ENCODE measurements at places on chromosomes 5 and 9.

DNA sequence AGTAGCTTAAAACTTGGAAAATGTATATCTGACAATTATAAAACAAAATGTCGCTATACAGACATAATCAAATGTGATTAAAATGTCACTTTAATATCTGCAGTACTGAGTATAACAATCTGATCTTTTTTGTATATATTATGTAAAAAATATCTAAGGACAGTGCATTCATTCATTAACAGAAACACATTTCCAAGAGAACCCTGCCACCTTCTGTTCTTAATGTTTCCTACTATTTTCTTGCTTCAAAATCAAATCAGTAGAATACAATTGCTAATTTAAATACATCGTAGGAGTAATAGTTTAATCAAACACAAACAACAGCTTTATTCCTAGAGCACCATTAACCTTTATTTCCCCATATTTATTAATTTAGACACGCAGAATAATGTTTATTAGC lies 142.6 kb upstream of the ST8SIA4 start:
- no peak for DNase-seq

GRCh38 chr5:137192293-137192743 lies 306.8 kb downstream of the SPOCK1 start:
- no peak for DNase-seq

GRCh38 chr5:83322273-83322924 lies 149.1 kb upstream of the VCAN start:
- DNase-seq, result no peak

- DNase-seq, result no peak
Measured at GRCh38 chr5:44345871-44346270, 43.3 kb downstream of the FGF10 start.

- no peak for DNase-seq
Measured at GRCh38 chr9:127679506-127679905, 27.3 kb upstream of the CFAP157 start.

DNA sequence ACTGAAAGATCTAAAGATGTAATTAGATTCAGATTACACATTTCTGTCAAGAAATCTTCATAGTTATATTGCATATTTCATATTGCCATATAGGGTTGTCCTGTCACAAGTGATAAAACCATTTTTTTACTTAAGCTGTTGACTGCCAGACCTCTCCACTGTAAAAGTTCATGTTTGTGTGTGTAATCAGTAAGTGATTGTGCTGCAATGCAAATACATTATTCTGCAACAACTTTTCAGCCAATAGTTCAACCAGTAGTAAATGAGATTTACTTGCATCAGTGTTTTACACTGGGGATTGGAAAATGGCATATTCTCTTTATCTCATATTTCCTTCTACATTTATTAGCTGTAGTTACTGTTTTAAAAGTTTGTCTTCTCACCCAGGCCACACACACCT lies 603.9 kb upstream of the RORB start:
- no peak for DNase-seq

DNA sequence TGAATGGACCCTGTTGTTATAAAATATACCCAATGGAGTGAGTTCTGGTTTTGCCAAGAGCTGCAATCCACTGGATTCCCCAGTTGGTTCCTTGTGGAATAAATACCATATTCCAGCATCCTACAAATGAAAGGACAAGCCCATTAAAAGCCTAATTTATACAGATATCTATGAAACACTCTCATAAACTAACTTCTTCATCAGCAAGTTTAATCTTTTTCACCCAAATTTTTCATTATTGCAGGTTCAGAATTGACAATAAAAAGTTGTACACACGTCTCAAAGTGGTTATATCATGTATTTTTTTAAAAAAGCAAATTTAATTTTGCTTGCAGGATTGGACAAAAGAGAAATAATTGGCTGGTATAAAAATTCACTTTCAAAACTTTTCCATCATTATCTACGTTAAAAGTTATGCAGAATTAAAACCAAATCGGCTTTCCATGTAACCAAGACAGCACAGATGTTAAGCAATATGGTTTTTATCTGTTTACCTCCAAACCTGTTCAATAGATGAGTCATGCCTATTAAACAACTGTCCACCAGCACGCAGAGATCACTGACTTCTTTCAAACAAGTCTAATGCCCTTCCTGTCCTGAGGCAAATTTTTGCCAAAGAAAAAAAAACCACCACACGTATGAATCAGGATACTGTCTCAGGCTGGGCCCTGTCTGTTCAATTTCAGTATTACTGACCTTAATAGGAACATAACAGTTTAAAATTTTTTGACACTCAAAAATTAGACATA lies 42.5 kb downstream of the CEMIP2 start:
- DNase-seq, result no peak

- no peak for DNase-seq
Measured at GRCh38 chr5:115330830-115331229, 34.4 kb upstream of the CCDC112 start.

DNA sequence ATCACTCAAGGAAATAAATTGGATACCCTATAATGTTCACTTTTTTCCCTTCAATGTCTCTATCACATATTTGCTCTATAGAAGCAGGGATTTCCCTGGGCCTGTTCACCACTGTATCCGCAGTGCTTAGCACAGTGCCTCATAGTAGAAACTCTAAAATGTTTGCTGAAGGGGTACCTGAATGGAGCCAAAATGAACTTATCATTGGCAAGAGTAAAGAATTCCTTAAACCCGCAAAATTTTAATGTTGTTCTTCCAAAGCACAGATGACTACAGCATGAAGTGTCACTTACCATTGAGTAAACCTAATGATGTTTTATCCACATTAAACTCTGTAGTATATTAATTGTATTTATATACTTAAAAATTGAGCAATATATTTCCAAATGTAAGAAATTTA lies 96.1 kb downstream of the JAKMIP2 start:
- no peak for DNase-seq

- DNase-seq, result no peak
Measured at GRCh38 chr5:83354958-83355357, 116.6 kb upstream of the VCAN start.

DNA sequence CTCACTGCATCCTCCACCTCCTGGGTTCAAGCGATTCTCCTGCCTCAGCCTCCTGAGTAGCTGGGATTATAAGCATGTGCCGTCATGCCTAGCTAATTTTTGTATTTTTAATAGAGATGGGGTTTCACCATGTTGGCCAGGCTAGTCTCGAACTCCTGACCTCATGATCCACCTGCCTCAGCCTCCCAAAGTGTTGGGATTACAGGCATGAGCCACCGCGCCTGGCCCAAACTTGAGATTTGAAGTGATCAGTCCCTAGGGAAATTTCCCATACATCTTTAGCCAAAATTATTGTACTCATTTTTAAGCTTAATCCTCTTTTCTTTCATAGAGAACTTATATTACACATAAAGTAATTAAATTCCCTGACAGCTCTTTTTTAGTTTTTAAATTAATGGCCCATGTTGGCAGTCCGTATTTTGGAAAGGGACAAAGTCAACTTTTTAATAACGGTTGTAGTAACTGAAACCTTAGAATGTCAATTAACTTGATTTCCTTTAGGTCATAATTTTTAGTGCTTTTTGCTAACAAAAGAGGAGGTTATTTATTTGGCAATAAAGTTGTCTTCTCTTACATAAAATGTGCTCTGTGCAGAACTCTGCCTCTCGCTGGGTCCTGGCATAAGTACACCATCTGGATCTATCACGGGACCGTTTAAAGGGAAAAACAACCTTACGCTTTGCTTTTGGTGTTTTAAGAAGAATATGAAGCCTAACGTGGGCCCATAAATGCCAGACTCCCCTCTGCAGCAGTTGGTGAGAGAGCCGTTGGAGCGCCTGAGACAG lies 142.3 kb upstream of the OTULINL start:
- DNase-seq, result no peak

DNA sequence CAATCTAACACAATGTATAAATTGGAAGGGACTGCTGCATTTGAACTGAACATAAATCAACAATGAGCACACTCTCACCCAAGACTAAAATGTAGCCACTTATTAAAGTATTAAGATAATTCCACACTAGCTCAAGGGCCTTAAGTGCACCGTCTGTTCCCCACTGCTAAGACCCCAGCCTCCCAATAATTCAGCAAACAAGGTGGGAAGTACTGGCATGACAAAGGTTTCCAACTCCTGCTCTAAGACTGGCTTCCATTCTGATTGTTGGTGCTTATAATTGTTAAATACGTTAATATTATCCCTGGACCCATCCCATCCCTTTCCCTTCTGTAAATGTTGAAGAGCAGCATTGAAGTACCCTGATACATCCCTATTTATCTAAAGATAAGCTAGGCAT lies 636.7 kb downstream of the NR2F1-AS1 start:
- no peak for DNase-seq

GRCh38 chr9:110975278-110975677 lies 63.0 kb downstream of the LPAR1 start:
- no peak for DNase-seq

DNA sequence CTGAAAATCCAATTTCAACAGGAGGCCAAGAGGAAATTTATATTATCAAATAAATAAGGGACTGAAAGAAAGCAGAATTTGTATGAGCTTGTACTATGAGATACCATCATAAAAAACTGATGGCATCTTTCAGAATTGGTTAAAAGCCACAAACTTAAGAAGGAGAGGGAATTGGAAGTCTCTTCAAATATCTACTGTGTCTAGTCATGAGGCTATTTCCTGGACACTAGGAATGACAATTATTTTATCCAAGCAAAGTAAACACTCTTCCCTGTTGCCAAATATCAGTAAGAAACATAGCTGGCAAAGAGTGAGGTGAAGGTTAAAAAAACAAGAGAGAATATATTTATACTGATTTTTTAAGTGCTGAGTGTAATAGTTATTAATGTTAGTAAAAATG lies 101.5 kb upstream of the ARRDC3 start:
- DNase-seq, result no peak

DNA sequence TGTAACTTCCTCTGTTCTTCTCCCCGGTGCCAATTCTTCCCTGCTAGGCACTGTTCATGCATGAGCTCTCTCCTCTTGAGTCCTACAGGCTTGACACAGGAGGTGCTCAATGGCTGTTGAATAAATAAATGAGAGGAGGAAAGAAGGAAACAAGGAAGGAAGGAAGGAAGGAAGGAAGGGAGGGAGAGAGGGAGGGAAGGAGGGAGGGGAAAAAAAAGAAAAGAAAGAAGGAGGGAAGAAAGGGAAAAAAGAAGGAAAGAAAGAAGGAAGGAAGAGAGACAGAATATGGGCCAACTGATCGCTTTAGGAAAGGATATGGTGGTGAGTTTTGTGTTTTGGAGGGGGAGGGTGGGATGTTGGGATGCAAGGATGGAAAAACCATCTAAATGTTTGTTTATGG lies 6.4 kb downstream of the KCNMB1 start:
- DNase-seq, result no peak

DNA sequence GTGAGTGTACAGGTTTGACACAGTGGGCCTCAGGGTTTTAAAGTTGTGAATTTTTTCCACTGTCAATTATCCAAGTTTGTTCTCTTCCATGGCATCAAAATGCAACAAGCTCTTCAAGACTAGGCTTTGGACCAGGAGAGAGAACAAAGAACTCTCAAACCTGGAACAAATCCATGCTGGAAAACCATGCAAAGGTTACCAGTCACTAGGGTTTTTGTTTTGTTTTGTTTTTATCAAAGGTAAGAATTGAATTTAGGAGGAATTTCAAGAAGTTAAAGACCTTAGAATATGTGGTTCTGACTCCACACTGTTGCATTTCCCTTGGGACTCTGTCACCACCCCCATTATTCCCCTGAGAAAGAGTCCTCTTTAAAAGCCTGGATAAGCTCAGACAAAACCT lies 191.1 kb upstream of the PIK3R1 start:
- DNase-seq, result no peak

DNA sequence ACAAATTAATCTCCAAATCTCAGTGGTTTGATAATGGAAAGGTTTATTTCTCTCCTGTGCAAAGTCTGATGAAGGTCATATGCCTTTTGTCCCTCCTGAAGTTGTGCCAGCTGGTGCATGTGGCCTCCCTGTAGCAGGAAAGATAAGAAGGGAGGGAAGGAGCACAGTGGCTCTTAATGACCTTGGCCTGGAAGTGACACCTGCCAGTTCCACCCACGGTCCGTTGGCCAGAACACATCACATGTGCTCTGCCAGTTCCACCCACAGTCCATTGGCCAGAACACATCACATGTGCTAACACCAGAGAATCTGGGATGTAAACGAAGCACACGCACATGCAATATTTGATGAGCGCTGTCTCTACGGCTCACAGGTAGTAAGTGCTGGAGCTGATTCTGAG lies 130.9 kb downstream of the DOCK2 start:
- no peak for DNase-seq

DNA sequence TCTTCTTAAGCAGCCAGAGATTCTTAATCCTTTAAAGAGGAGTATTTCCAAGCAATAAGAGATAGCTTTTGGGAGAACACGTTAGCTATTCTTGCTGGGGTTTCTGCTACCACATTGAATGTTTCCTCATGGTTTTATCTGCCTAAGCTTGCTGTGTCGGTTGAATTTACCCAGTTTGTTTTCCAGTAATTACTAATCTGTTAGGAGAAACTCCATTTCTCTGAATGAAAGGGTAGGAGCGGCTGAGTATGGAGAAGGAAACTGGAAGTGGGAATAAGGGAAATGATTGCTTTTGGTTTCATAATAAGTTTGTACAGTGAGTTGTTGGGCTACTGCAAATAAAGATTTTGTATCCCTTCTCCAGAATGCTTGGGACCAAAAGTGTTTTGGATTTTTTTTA lies 1.2 kb downstream of the JAK2 start:
- DNase-seq, result no peak

GRCh38 chr5:4113905-4114304 lies 518.3 kb downstream of the IRX1 start:
- no peak for DNase-seq

DNA sequence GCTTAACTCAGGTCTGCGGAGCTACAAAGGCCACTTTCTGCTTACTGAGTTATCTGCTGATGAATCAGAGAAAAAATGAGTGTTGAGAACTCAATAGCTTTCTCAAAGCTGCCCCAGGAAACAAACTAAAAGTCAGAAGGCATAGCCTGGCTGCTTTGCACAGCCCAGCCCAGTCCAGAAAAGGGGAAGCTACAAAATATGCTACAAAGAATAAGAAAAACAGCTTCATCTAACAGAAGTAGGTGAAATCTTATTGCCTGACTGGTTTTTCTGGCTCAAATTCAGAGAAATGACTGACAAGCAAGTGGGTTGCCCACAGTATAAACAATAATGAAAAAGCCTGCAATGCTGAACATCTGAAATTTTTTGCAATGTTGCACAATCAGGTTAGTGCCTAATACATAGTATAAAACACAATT lies 156.2 kb downstream of the PPP2R2B start:
- no peak for DNase-seq

- DNase-seq, result no peak
Measured at GRCh38 chr5:67699560-67699959, 503.0 kb upstream of the CD180 start.

- no peak for DNase-seq
Measured at GRCh38 chr5:143860211-143860610, 48.2 kb downstream of the HMHB1 start.
